Left lung (tissue), 14 donors: ENCODE measurements at places on chromosomes 4 and X. TPM values are rescaled to one million over a fixed set of nuclear protein-coding genes. Genes with fewer than 3 reads are reported as not detected.

GRCh38 chrX:20664131-20664530 is 397.4 kb upstream of the RPS6KA3 start:
- H3K4me3 ChIP-seq: no peak overlapping the region
- H3K4me1 ChIP-seq: no peaks in the 10 kb centered on the region
- H3K27ac ChIP-seq: no peak overlapping the region

DNA sequence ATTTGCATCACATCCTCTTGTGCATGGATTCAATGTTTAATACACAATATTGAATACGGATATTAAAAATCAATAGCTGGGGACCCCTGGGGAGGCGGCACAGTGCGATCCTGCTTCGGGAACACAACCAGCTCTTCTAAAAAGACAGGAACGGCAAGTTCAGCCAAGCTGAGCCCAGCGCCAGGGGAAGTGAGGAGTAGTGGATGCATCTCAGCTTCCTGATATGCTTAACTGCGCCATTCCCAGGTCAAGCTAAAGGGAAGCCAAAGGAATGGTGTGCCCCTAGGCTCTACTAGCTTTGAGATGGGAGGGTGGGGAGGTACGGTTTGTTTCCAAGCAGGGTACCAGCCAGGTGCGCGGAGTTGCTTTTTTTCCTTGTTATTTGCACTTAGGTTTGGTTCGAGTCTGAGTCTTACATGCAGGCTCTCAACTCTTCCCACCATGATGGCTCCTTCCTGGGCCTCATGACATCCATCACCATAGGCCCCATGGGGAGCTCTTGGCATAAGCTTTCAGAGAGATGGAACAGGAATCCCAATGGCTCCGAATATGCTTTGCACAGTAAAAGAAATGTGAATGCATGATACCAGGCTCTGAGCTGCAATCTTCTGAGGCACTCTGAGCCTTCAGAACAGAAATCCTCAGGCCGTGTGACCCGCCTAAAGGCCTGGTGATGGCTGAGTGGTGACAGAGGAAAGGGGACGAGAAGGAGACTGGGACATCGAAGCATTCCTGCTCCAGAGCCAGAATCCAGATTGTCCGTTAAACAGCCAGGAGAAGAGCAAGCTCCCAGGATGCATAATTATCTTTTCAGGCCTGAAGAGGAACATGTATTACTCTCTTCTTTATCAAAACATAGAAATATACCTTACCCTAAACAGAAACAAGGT is 51.8 kb upstream of the BCOR start:
- no peaks in the 10 kb centered on the region for H3K36me3 ChIP-seq
- peaks cover 79% of the 10 kb centered on the region for H3K27me3 ChIP-seq
- H3K27ac ChIP-seq: no peak overlapping the region

GRCh38 chr4:95398217-95398616 is 150.6 kb downstream of the UNC5C start:
- no peak for DNase-seq
- H3K27me3 ChIP-seq: no peaks in the 10 kb centered on the region
- no peak overlapping the region for H3K4me3 ChIP-seq

Gene GPR143
- polyA plus RNA-seq: 4.1 TPM

- H3K4me3 ChIP-seq: no peak overlapping the region
- no peaks in the 10 kb centered on the region for H3K27me3 ChIP-seq
- H3K36me3 ChIP-seq: no peaks in the 10 kb centered on the region
- DNase-seq: no peak
- no peak overlapping the region for H3K27ac ChIP-seq
These were observed 185.5 kb downstream of the ZNF330 start for GRCh38 chr4:141406237-141406636.
